ENCODE measurements at places on chromosomes 11 and 22. TPM values are rescaled to one million over a fixed set of nuclear protein-coding genes. Genes with fewer than 3 reads are reported as not detected.

- H3K27ac ChIP-seq = no peak overlapping the region
- no peaks in the 10 kb centered on the region for H3K36me3 ChIP-seq
- DNase-seq = peak; percentile 77
- no peak overlapping the region for H3K4me3 ChIP-seq
- peaks cover 21% of the 10 kb centered on the region for H3K4me1 ChIP-seq
- peaks cover 27% of the 10 kb centered on the region for H3K27me3 ChIP-seq
Measured at GRCh38 chr11:57484141-57484710, 23.9 kb downstream of the RTN4RL2 start.

DNA sequence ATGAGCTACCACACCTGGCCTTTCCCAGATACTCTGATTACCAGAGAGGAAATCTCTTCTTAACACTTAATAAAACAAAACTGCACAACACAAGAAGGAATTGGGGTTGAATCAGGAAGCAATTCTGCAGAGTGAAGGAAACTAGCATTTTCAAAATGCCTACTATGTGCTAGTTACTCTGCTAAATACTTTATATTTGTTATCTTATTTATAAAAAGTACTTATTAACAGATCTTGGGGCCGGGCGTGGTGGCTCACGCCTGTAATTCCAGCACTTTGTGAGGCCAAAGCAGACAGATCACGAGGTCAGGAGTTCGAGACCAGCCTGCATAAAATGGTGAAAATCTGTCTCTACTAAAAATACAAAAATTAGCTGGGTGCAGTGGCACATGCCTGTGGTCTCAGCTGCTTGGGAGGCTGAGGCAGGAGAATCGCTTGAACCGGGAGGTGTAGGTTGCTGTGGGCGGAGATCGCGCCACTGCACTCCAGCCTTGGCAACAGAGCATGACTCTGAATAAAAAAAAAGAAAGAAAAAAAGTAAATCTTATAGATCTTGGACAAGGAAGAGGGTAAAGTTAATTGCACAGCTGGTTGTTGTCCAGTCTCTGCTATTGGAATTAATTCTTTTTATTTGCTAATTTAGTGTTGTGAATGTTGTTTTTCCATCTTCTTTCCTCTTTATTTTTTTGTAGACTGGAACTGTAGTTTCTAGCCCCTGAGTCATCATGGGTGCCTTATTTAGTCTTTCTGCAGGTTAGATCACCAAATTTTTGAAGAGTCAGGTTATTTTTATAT lies 22.1 kb downstream of the TMEM135 start:
- peak; percentile 11 for DNase-seq
- no peaks in the 10 kb centered on the region for H3K36me3 ChIP-seq
- H3K4me1 ChIP-seq = no peaks in the 10 kb centered on the region
- no peaks in the 10 kb centered on the region for H3K27me3 ChIP-seq

GRCh38 chr11:1568441-1568911 lies 3.6 kb downstream of the DUSP8 start:
- no peak overlapping the region for H3K27ac ChIP-seq
- no peaks in the 10 kb centered on the region for H3K36me3 ChIP-seq
- H3K27me3 ChIP-seq = peaks cover 12% of the 10 kb centered on the region
- H3K4me3 ChIP-seq = no peak overlapping the region
- H3K4me1 ChIP-seq = no peaks in the 10 kb centered on the region

DNA sequence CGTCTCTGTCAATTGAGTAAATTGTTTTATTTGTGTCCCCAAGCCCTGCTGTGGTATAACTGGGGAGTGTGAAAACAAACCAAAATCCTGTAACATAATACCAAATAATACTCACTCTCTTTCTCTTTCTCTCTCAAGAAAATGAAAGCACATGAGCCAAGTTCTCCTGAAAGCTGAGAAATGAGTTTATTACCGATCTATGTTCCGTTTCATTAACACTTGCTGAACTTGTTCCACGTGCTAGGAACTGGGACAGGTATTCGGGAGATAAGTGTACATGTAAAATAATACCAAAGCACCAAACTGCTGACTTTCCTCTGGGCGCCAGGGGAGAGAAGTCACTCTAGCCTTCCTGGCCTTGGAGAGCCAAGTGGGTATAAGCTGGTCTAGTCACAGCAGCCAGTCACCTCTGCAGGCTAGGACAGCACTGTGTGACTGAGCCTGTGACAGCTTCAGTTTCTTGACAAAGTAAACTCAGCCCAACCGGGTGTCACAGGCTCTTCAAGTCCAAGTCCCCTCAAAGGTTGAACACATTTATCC lies 23.1 kb downstream of the CD6 start:
- no peak for DNase-seq
- no peaks in the 10 kb centered on the region for H3K4me1 ChIP-seq
- H3K36me3 ChIP-seq = no peaks in the 10 kb centered on the region
- no peak overlapping the region for H3K27ac ChIP-seq
- H3K27me3 ChIP-seq = peaks cover 17% of the 10 kb centered on the region
- peak overlapping the region; percentile 40 for H3K4me3 ChIP-seq

GRCh38 chr11:567011-567628 lies 6.3 kb downstream of the RASSF7 start:
- H3K4me1 ChIP-seq = peaks cover 2% of the 10 kb centered on the region
- H3K36me3 ChIP-seq = no peaks in the 10 kb centered on the region
- H3K27me3 ChIP-seq = peaks cover 14% of the 10 kb centered on the region
- DNase-seq = peak; percentile 87

POU2AF2 gene
- total RNA-seq = not detected

- no peak overlapping the region for H3K4me3 ChIP-seq
- no peaks in the 10 kb centered on the region for H3K4me1 ChIP-seq
- DNase-seq = peak; percentile 3
- no peak overlapping the region for H3K27ac ChIP-seq
- no peaks in the 10 kb centered on the region for H3K36me3 ChIP-seq
Measured at GRCh38 chr11:45678976-45679375, 13.6 kb upstream of the CHST1 start.

HMBS gene
- 8.7 TPM for total RNA-seq

PI4KA gene
- 61.9 TPM for total RNA-seq

- H3K27me3 ChIP-seq = no peaks in the 10 kb centered on the region
- DNase-seq = no peak
- no peaks in the 10 kb centered on the region for H3K36me3 ChIP-seq
- peaks cover 17% of the 10 kb centered on the region for H3K4me1 ChIP-seq
- H3K4me3 ChIP-seq = no peak overlapping the region
- peak overlapping the region; percentile 40 for H3K27ac ChIP-seq
Measured at GRCh38 chr11:85695546-85695945, 9.6 kb upstream of the CCDC89 start.

DNA sequence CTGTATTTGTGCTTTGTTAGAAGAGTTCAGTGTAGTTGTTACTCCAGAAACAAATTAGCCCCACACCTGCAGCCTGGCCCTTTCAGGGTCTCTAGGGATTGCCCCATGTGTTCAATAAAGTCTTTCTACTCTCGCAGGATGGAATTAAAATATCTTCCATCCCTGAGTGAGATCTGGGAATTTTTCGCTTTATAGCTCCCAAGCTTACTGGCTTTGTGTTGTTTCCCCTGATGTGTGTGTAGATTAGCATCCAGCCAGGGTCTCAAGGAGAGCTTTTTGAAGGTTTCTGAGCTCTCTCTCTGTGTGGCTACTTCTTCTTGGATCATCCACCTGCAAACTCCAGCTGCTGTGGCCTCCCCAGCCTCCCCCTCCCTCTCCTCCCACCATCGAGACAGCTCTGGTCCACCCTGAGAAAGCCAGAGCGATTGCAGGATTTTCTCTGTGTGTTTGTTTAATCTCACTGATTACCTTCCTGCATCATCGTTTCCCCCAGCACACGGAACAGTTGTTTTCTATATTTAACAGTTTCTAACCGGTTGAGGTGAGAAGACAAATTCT lies 553.5 kb downstream of the TBC1D22A start:
- no peak for DNase-seq
- H3K27ac ChIP-seq = no peak overlapping the region
- no peaks in the 10 kb centered on the region for H3K36me3 ChIP-seq
- H3K4me3 ChIP-seq = no peak overlapping the region
- H3K4me1 ChIP-seq = no peaks in the 10 kb centered on the region

KCNJ4 gene
- total RNA-seq = not detected

GTF2H1 gene
- 134 TPM for total RNA-seq

GRCh38 chr11:64146036-64146955 lies 19.6 kb downstream of the MACROD1 start:
- no peak overlapping the region for H3K27ac ChIP-seq
- peak; percentile 98 for DNase-seq
- H3K4me1 ChIP-seq = peaks cover 4% of the 10 kb centered on the region
- H3K4me3 ChIP-seq = no peak overlapping the region
- H3K27me3 ChIP-seq = no peaks in the 10 kb centered on the region

CARD16 gene
- 2.9 TPM for total RNA-seq

GGT5 gene
- 7.2 TPM for total RNA-seq

- peak overlapping the region; percentile 84 for H3K4me3 ChIP-seq
- H3K27ac ChIP-seq = no peak overlapping the region
- H3K36me3 ChIP-seq = no peaks in the 10 kb centered on the region
- no peaks in the 10 kb centered on the region for H3K27me3 ChIP-seq
- DNase-seq = peak; percentile 29
Measured at GRCh38 chr22:17083811-17084441, 874 bp upstream of the IL17RA start.

- H3K36me3 ChIP-seq = no peaks in the 10 kb centered on the region
- H3K27ac ChIP-seq = no peak within 1 kb of the TSS
- H3K27me3 ChIP-seq = peaks cover 59% of the 10 kb centered on the region
- peaks cover 15% of the 10 kb centered on the region for H3K4me1 ChIP-seq
- H3K4me3 ChIP-seq = peak within 1 kb of the TSS; percentile 64
Measured at GRCh38 chr11:64299847-64300648, at the start of gene CATSPERZ. CATSPERZ (plus strand) TSS chr11:64300358; CDS start chr11:64300411, 53 bp downstream.

DNA sequence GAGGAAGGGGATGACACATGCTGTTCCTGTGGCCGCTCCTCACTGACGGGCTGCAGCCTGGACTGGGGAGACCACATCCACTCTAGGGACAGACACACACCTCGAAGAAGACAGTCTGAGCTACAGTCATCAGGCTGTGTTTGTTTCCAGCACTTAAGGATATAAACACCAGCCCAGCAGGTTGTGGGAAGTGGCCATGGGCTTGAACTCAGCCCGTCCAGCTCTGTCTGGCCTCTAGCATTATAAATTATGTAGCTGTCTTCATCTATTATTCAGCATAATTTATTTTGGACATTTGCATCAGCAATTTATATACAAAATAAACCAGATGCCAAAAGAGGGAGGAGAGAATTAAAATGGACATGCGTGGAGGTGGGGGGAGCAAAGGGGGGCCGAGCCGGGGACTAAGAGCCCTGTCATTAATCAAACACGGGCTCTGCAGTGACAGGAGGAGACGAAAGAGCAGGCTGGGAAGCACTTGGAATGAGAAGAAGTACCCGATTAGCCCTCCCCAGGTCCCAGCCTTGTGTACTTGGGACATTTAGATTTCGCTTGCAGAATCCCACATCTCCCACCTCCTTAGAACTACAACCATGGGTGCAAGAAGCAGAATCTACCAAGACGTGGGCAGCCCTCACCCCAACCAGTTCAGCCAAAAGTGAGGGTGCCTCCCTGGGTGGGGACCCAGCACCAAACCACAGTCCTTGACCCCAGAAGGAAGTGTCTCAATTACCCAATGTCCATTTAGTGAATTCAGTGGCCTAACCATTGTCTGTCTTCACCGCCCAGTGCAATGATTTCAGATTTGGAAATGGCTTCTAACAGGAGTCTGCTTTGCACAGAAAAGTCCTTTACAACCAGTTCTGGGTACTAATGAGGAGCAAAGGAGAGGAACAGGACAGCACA lies 309.6 kb downstream of the OPCML start:
- H3K4me1 ChIP-seq = no peaks in the 10 kb centered on the region
- no peaks in the 10 kb centered on the region for H3K36me3 ChIP-seq
- no peak overlapping the region for H3K27ac ChIP-seq
- H3K4me3 ChIP-seq = no peak overlapping the region

DNA sequence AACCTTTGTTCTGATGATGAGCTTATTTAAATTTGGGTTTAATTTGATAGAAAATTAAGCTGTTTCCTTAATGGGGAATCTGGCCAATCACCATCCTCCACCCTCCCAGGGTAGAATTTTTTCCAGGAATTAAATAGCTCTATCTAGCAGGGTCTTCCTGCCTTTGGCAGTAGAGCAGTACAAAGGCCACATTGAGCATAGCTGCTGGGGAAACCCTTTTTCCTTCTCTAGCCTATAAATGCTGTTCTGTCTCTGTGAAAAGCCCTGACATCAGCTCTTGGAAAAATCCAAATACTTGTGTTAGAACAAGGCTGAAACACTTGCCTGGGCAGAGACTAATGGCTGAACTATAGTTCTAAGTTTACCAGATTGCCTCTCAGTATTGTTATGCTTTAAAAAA lies 55.1 kb downstream of the ARHGEF12 start:
- DNase-seq = no peak
- H3K27ac ChIP-seq = no peak overlapping the region
- H3K27me3 ChIP-seq = no peaks in the 10 kb centered on the region
- H3K4me1 ChIP-seq = peaks cover 14% of the 10 kb centered on the region
- no peak overlapping the region for H3K4me3 ChIP-seq

DNA sequence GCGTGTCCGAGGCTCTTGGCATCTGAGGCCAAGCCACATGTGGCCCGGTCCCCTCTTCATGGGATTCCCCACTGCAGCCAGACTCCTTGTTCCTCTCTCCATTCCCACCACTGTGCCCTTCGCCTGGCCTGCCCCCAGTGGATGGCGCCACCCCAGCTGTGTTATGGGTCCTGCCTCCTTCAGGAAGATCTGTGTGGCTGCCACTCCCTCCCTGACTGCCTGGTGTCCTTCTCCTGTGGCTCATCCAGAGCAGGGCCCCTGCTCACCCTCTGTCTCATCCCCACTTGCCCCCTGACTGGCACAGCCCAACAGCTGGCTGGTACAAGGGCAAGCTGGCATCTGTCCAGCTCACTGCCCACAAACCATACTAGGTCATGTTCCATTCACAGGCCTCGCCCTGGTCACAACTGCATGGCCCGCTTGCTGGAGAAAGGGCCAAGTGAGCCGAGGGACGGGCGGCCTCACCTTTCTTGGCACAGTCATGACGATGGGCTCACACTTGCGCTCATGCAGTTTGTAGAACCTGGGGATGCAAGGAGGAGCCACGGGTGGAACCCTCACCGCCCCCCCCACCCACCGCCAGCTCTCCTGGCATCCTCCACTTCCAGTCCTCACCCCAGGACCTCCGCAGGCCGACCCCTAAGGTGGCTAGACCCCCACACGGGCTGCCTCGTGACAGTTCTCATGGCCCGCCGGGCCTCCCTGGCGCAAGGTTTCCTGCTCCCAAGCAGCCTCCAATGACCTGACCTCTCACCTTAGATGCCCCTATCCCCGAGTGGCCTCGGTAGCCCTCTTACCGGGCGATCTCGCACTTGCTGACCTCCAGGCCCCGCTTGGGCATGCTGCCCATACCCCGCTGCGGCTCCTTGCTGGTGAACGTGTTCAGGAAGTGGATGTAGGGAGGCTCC lies 2.1 kb upstream of the PTPRCAP start:
- H3K4me1 ChIP-seq = peaks cover 7% of the 10 kb centered on the region
- peaks cover 13% of the 10 kb centered on the region for H3K36me3 ChIP-seq
- no peak overlapping the region for H3K4me3 ChIP-seq
- H3K27ac ChIP-seq = no peak overlapping the region

TSPO gene
- total RNA-seq = 297 TPM

- DNase-seq = no peak
- H3K4me3 ChIP-seq = no peak overlapping the region
- no peaks in the 10 kb centered on the region for H3K4me1 ChIP-seq
- H3K27me3 ChIP-seq = no peaks in the 10 kb centered on the region
Measured at GRCh38 chr11:125247431-125247830, 82.9 kb downstream of the PKNOX2 start.
